ENCODE measurements at places on chromosomes 4 and X.

DNA sequence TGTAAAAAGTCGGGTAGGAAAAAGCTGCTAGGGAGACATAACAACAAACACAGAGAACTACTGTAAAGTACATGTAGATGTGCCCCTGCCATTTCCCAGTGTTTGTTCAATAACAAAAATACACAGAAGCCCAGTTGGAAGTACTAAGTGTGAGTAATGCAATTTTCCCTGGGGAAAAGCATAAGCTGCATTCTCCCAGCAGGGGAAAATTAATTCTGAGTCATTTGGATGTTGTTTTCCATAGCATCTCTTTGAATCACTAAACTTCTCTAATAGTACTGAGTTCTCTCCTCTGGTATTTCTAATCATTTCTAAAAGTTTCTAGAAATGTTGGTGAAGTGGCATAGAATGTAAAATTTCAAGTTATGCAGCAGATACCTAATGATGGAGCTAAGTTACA, 1114.9 kb downstream of the C4orf33 start:
- peak; percentile 45 for DNase-seq

DNA sequence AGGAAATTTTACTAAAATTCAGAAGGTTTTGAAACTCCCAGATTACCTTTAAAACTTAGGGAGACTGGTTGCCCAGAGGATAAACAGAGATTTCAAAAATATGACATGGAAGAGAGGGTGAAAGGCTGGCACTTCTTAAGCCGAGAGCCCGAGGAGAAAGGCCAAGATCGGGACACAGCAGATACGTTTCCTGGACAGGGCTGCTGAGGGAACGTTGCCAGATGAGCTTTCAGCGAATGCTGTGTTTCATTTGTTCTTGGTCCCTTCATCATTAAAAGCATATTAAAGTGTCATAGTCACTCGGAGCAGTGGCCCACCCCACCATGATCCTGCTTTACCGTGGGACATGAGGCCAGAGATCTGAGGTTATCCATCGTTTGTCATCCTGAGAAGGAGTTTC, 37.9 kb upstream of the STOX2 start:
- no peak for DNase-seq

- peak; percentile 65 for DNase-seq
Measured at GRCh38 chr4:159268607-159269006, 165.7 kb downstream of the RAPGEF2 start.

DNA sequence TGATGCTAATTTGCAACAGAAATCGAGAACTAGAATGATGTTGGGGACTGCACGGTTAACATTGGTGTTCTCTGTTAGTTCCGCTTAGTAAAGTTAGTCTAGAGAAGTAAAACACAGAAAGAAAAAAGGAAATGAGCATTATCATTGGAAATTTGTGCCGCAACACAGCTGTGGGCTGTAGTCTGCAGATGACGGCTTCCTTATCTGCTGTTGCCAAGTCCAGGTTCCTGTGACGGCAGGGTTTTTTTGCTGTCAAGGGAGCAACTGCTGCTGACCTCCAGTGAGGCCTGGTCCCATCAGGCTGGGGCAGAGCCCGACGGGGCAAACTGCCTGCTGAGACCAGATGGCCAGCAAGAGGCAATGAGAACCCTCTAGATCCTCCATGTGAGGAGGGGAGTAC, 38.9 kb upstream of the PHEX start:
- peak; percentile 24 for DNase-seq

- DNase-seq, result no peak
Measured at GRCh38 chrX:56928546-56928945, 66.8 kb downstream of the SPIN3 start.

GRCh38 chrX:69431420-69431819, 72.7 kb upstream of the NALF2 start:
- DNase-seq, result no peak

DNA sequence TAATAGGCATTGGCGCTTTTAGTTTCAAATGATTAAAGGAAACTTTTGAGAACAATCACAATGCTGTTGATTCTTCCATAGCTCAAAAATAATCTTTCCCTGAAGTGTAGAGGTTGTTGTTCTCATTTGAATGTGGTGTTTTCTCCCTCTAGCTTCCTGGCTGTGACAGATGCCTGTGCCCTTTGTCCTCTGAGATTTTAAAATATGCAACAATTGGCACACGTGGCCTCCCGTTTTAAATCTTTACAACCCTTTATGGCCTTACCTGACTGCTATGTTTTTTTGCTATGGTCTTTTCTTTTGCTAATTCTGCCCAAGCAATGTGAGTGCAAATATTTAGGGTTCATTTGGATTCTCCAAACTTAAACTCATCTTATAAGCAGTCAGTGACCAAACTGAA, 22.9 kb upstream of the CASK start:
- DNase-seq, result no peak

- DNase-seq, result no peak
Measured at GRCh38 chr4:152981278-152981677, 45.2 kb downstream of the FHDC1 start.

DNA sequence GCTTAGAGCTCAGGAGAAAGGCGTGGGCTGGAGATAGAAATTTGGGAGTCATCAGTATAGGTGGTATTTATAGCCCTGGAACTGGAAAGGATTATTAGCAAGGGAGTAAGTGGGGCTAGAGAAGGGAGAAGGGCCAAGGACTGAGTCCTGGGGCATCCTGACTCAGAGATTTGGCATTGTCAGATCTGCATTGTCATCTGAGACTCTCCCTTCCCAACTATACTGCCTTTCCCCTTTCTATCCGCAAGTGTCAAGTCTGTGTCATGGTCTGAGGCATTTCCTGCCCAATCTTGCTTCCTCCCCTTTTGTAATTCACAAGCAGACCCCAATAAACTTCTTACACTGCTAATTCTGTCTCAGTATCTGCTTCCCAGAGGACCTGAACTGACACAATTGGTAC, 24.4 kb upstream of the SLC25A43 start:
- DNase-seq, result peak; percentile 65

- no peak for DNase-seq
Measured at GRCh38 chr4:81685104-81685503, 213.4 kb upstream of the RASGEF1B start.

DNA sequence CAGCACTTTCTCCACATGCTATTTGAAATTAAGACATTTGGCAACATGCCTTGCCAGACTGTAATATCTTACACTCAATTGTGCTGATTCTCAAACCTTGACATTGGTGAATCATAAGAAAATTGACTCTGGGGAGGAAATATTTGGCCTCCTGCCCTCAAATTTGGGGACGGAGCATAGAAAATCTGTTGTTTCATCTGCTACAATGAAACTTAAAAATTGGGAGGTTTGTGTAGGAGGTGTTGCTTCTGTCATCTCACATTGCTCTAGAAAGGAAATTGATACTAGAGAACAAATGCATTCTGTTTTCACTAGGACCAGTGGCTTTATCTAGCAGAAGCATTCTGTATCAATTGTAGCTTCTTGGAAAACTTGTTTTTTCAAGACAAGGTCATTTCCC, 5.3 kb downstream of the OCRL start:
- DNase-seq, result no peak

DNA sequence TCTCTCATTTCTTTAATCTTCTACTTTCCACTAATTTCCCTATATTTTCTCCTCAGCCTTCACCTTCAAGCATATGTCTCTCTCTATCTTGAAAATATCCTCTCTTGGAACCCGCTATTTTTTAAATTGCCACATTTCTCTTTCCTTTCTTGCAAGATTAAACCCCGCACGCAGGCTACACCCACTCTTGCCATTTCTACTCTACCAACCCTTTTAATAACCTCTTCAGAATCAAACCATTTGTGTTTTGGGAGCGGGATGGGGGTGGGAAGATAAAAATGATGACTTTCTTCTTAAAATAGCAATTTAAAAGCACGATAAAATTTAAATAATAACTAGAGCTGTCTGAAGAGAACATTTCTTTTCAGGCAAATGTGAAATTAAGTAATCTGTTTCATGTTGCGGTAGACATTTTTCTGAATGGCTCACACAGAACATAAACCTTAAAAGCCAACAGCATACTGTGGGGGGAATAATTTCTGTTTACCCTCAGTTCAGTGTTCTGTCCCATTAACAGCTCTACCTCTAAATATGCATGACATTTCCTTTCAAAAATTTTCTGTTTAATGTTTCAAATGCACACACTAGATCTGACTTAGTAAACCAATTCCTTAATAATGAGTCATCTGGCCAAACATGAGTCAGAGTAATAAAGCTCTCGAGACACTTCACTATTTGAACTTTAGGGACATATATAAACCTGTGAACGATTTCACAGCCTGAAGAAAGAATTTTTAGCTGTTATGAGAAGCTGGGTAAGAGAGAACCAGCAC, 20.5 kb downstream of the ARSJ start:
- DNase-seq, result peak; percentile 96

DNA sequence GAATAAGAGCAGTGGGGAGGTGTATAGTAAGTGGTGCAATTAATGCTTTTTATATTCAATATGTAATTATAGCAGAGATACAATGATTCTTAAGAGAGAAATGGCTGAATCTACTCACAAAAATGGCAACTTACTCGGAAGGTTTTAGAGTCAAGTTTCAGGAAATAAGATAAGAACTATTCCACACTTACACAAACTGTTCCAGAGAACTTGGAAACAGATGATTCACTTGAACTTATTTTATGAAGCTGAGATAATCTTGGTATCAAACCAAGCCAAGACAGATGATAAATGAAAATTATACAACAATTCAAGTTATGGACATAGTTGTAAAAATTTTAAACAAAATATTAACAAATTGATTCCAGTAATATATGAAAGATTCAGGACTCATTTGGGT, 311.3 kb upstream of the HS3ST1 start:
- DNase-seq, result peak; percentile 63

DNA sequence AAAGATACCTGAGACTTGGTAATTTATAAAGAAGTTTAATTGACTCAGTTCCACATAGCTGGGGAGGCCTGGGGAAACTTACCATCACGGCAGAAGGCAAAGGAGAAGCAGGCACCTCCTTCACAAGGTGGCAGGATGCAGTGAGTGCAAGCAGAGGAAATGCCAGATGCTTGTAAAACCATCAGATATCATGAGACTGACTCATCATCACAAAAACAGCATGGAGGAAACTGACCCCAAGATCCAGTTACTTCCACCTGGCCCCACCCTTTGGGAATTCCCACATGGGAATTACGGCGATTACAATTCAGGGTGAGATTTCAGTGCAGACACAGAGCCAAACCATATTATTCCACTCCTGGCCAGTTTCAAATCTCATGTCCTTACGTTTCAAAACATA, 514.7 kb upstream of the SPANXN1 start:
- DNase-seq, result no peak

- no peak for DNase-seq
Measured at GRCh38 chr4:81355136-81355535, 116.6 kb downstream of the RASGEF1B start.

GRCh38 chrX:107571296-107571998, 56.9 kb upstream of the PRPS1 start:
- peak; percentile 84 for DNase-seq

DNA sequence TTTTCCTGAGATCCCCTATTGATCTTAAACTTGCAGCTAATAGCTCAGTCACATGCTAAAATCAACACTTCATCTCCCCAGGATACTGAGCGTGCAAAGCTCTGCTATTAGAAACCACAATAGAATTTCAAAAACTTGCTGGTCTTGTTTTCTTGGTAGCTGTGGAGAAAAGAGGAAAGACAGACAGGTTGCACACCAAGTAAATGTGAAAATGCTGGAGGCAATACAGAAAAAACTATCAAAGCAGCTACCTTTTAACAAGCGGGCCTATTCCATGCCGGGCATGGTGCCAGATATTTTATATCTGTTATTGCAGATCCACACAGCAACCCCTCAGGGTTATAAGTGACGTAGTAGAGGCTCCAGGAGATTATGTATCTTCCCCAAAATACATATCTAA, 171.9 kb downstream of the DCTD start:
- DNase-seq, result no peak

GRCh38 chr4:6271701-6272465, 2.2 kb downstream of the WFS1 start:
- DNase-seq, result no peak

- DNase-seq, result no peak
Measured at GRCh38 chrX:108091878-108092291, 307 bp downstream of the ATG4A start.

- DNase-seq, result no peak
Measured at GRCh38 chr4:2961811-2962441, 1.3 kb downstream of the NOP14 start.

DNA sequence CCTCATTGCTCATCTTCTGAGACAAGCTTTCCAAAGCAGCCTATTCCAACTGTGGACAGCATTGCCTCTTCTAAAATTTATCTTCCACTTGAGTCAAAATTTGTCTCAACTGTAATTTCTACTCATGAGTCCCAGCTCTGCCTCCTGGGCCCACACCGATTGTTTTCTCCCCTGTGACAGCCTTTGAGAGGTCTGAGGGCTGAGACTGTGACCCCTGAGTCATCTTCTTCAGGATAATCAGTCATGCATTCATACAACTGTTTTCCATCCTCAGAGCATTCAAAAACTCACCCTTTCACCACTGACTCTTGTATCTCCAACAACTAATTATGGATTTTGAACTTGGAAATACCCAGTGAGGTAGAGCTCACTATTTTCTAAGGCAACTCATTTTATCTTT, 228.1 kb downstream of the EDA2R start:
- no peak for DNase-seq

DNA sequence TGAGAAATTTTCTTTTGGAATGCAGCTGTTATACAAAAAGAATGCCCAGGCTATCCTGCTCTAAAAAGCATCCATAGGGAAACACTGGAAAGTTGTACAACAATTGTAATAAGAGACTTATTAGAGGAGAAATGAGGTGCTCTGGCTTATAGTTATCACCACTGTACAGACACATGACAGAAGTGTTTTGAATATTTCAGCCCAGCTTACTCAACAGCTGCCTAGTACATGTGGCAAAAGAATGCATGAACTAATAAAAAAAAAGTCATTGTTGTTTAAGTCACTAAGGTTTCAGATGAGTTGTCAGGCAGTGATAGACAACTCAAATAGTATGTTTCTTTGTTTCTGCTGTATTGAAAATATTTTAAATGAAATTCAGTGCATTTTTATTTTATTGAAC, 307.7 kb downstream of the GPM6A start:
- DNase-seq, result peak; percentile 16

DNA sequence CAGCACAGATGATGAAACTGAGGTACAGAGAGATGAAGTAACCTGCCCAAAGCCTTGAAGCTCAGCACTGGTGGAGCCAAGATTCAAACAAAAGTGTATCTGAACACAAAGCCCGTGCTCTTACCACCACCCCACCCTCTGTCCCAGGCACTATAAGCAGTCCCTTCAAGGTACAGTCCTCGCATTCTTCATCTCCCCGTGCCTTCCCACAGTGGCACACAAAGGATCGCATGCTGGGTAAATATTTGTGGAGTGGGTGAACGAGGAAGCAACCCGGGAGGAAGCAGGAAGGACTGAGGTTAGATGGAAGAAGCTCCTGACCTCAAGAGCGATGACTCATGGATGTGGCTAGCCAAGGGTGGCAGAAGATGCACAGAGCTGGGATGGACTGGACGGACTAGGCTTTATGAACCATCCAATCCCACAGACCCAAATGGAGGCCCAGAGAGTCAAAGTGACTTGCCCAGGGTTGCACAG, 18.4 kb downstream of the IQSEC2 start:
- DNase-seq, result peak; percentile 53

DNA sequence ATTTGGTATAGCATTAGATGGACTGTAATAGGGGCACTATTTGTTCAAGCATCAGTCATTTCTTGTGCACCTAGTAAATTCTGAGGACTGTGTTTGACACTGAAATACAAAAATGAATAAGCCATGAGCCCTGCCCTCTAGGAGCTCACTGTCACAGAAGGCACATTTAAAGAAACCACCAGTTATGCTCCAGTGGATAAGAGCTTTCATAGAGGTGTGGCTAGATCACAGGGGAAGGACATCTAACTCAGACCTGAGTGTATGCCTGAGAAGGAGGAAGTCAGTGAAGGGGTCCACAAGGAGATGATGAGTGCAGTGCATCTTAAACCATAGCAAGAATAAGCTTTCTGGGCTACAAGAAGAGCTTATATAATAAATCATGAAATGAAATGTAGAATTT, 40.1 kb downstream of the BTC start:
- DNase-seq, result no peak

Data from fibroblast of lung (primary cell).